Lung microvascular endothelial cell (primary cell): ENCODE measurements at places on chromosomes 16 and 17.

GRCh38 chr16:49596068-49596467 is 222.5 kb downstream of the C16orf78 start:
- peak; percentile 25 for DNase-seq

- DNase-seq: no peak
These were observed 2.3 kb upstream of the SAMD14 start for GRCh38 chr17:50132104-50132794.

DNA sequence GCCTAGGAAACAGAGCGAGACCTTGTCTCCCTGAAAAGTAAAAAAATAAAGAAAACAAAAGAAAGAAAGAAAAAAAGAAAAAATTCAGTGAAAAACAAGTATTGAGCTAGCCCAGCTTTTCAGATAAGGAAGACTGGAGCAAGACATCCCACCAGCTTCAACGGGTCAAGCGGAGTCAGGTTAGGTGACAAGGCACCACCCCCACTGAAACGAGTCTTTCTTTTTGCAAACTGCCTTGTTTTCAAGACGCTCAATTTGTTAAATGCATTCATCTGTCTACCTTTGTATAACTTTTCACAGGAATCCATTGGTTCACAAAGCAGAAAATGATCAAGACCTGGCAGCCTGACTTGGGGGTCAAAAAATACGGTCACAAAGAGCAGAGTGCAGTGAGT is 10.7 kb upstream of the AXIN2 start:
- no peak for DNase-seq

GRCh38 chr17:45292696-45293412 is 24.0 kb downstream of the MAP3K14 start:
- DNase-seq: no peak

DNA sequence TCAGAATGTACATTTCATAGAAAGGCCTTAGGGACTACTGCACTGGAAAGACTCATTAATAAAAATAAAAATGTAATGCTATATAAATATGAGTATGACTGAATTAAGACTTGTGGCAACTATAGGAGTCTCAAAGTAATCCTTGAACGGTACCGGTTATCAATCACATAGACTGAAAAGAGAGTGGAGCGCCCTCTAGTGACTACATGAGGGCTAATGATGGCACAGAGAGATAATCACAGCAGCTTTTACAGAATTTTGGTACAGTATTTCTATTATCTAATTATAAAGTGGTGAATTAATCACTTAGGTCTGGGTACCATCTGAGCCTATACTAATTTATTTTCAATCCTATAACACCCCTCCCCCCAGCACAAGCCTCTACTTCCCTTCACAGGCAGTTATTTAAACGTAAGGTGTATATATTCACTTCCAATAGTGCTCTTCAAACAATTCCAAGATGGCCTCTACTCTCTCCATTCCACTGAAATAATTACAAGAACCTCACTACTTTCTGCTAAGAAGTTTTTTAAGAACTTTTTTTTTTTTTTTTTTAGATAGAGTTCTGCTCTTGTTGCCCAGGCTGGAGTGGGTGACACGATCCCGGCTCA is 40.7 kb upstream of the ANKFY1 start:
- peak; percentile 49 for DNase-seq

DNA sequence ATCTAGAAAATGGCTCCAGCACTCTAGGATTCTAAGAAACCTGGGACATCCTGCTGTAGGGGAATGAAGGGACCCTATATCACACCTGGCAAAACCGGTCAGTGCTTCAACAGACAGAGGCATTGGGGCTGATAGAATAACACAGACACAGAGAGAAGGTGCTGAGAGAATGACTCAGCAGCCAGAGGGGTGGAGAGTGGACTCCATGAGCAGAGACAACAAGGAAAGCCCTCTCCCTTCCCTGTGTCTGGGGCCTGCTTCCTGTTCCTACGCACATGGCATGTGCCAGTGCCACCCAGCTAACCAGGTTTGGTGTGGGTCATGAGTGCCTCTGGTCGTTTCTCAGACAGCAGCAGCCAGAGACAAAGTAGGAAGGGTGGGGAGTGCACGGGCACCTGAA is 140.3 kb downstream of the CCT6B start:
- DNase-seq: no peak

- no peak for DNase-seq
These were observed 7.2 kb downstream of the SGSM2 start for GRCh38 chr17:2344528-2344927.
